H4 (cell line): ENCODE measurements at places on chromosomes 1 and 21.

GRCh38 chr1:15852036-15852827 is 4.7 kb downstream of the SPEN start:
- no peak for DNase-seq

DNA sequence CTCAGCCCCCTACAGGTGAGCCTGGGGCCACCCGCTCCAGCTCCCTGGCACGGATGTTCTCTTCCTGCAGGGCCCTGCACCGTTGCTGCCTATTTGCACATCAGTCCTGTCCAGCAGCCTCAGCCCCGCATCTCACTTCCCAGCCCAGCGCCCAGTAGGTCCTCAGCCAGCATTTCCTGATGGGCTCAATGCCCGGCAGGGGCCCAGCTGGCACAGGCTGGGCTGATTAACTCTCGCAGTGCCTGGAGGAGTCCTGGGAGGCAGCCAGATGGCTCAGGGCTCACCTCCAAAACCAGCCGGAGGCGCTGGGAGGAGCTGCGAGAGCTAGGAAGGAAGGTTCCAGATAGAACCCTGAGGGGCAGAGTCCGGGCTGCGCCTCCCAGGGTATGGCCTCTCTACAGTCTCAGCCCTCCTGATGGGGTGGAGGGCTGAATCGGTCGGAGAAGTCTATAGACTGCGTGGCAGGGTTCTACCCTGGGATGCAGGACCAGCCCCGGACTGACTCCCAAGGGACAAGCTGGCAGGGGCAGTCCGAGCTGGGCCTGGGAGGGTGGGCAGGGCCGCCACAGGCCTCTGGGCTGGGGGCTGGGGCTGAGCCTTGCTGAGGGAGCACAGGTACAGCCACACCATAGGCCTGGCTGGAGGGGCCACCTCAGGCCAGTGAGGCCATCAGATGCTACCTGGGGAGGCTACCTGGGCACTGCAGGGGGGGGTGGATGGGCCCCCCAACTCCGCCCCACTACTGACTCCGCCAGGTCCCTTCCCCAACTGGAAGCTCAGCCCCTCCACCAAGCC is 19.2 kb upstream of the CLSTN1 start:
- DNase-seq: no peak

DNA sequence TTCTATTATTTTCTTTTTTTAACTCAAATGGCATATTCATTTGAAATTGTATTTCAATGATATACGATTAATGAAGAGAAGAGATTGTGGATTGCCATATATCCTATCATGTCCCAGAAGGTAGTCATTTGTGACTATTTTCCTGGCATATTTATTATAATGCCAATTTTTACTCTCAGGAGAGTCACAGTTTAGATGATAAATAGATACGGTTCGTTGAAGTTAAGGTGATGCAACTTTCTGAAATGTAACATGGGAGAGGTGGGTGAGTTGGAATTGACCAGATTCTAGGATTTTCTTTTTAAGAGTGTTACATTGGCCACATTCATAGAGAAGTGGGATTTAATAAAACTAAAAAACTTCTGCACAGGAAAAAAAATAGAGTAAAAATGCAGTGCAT is 1138.5 kb downstream of the NCAM2 start:
- DNase-seq: no peak

DNA sequence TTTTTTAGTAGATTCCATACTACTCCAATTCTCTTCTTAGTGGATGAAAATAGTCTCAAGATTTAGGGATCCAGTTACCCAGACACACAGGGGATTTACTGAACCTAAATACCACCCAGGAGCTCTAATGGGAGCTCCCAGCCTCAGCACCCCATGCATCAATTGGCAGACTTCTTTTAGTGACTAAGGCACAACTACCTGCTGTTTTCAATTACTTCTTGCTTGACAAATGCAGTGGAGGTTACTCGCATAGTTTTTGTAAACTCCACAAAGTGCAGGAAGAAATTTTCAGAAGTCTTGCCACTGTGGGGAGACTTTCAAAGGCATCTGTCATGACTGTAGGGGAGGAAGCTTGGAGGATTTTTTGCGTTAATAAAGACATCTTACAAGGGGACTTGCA is 35.5 kb upstream of the MAP10 start:
- no peak for DNase-seq

DNA sequence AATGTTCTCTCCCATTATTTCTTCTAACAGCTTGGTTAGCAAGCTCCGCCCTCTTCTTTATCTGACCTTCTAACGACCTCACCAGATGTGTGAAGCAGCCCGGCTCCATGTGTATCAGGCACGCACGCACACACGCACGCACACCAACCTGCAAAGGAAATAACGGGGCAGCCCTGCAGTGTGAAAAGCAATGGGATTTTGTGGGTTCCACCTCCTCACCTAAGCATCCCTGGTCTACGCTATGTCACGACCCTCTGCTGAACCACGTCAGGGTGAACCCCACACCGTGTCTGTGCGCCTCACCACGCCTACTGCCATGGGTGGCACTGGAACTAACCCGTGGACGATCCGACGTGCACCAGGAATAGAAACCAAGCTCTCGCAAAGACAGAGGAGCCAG is 10.4 kb downstream of the SSU72 start:
- DNase-seq: no peak

DNA sequence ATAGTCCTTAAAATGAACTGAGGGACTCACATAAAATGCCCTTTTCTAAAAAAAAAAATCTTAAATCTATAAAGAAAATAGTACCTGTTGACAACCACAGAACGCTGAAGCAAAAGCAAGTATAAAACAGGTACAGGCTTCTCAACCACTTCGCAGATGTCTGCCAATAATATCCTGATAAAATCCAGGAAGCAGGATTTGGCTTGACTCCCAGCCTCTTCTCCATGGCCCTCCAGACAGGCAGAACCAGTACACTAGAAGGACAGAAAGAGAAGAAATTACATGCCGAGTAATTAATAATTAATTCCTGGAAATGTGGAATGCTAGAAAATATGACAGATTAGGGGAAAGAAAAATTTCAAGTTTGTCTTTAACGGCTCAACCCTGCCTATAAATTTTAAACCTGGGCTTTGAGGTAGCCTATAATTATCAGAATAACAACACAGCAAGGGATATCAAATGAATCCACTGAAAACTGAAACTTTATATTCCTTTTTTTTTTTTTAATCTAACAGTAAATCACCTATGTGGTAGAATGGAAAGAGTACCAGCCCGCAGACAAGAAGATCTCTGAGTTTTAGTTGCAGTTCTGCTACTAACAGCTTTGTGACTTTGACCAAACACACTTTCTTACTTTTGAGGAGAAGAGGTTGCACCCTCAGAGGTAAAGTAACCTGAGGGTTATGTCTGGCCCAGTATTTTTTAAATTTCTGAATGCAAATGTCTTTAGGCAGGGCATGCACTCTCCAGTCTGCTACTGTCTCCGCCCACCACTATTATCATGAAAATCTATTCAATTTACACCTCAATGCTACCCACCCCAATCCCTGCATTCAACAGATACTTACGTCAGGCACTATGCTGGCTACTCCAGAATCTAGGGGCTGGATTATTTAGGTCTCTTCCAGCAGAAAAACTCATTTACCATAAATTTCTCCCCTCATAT is 2.7 kb downstream of the KIAA0319L start:
- no peak for DNase-seq

GRCh38 chr1:31574749-31575368 is 1.5 kb upstream of the TINAGL1 start:
- no peak for DNase-seq

GRCh38 chr1:117188170-117188815 is 22.4 kb downstream of the VTCN1 start:
- no peak for DNase-seq
